SIG-M5 (cell line): ENCODE measurements at places on chromosomes 11 and 22.

GRCh38 chr22:30348809-30349208, 7.9 kb downstream of the SF3A1 start:
- no peak for DNase-seq

GRCh38 chr11:36818410-36818809, 220.4 kb upstream of the RAG2 start:
- DNase-seq: no peak

GRCh38 chr11:86910592-86910991, 44.6 kb downstream of the FZD4 start:
- DNase-seq: no peak

- DNase-seq: no peak
These were observed 188.9 kb upstream of the ZBED5 start for GRCh38 chr11:11046781-11047180.

GRCh38 chr22:39932918-39933649, 27.1 kb upstream of the TMA7B start:
- no peak for DNase-seq

- DNase-seq: no peak
These were observed 18.7 kb upstream of the ARHGAP32 start for GRCh38 chr11:129210831-129211181.

DNA sequence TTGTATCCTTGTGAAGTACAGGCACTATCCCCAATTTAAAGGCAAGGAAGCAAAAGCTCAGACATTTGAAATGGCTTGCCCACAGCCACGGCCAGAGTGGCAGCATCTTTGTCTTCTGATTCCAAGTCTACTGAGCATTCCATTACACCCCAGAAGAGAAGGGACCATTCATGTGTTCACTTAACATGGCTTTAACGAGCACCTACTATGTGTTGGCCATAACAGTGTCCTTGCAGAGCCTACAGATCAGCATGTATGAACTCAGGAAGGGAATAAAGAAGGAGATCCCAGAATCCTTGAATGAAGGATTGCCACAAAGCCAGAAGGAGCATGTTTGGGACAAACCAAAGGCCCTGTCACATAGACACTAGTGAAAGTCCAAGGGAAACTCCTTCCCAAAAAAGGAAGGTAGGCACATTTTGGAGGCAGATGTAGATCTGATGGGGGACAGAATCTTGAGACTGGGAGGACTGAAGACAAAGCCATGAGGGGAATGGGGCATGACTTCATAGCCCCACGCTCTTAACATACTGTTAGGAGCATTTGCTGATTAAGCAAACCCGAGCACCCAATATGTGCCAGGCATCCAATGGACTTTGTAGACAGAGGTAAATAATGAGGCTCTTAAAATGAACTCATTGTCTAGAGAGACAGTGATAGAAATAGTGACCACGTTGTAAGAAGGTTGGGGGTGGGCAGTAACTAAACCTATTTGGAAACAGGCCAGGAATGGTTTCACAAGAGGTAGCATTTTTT, 54.9 kb downstream of the P4HA3 start:
- no peak for DNase-seq

DNA sequence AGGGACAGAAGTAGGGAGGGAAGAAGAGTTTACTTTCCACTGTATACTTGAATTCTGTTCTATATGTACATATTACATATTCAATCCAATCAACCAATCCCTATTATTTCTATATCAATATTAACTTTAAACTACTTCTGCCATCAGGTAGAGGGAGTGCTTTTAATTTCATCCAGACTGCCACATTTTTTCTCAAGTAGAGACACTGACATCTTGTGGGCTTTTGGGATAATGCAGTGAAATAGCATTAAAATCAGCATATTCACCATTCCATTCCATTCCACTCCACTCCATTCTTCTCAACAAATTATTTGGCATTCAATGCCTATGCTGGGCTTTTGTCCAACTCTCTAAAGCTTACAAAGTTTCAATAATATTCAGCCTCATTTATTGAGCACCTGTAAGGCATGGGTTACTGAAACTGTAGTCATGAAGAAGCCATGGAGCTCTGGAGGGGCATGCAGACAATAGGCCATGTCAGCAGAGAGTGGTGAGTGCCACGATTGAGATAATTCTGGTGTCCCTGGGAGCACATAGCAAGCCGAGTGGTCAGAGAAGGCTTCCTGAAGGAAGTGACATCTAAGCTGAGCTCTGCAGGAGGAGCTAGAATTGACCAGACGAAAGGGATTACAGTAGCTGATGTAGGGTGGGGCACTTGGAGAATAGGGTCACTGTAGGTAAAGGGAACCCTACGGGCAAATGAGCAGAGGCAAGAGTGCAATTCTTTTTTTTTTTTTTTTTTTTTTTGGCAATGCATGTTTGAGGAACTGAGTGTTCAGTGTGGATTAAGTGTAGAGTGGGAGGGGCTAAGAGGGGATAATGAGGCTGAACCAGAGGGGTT, 12.8 kb upstream of the CLPB start:
- no peak for DNase-seq

DNA sequence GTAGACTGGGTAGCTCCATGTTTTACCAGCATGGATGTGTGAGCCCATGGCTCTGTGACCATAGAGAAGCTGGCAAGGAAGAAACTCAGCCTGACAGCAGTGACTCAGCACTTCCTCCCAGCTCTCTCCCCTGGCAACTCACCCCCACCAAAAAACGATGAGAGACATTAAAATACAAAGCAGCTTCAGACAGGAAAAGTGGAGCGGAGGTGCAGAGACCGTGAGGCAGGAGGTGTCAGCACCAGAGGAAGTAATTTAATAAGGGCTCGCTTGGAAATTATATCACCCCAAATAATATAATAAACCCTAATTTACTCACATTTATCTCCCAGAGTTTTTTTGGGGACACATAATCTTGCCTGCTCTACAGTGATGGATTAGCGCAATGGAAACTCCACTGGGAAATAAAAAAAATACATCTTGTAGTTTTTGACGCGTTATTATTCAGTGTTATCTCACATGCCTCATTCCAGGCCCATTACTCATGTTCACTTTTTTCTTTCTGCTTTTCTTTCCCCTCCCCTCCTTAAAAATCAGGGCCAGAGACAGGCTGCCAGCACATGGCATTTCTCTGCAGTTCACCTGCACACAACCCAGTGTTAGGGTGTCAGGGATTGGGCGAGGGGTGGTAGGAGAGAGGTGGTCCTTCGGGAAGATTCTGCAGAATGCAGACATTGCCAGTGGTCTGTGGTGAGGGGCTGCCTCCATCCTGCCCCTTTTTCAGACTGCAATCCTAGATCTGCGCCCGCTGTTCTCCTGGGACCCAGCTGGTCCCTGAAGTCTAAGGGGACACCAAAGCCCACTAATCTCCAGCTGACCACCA, 170.8 kb downstream of the BUD13 start:
- no peak for DNase-seq

DNA sequence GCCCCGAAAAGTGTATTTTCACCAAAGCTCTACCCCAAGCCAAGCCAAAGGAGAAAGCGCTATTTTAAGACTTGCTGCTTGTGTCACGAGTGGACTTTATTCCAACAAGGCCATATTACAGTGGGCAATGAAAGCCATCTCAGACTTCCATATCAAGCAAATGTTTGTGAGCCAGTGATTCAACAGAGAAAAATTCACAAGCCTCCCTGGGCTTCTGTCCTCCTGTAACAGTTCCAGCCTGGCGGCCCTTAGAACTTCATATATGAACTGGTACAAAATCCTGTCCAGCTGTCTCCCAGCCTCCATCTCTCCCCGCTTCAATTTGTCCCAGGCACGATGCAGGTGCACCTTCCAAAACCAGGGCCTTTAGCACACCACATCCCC, 11.2 kb downstream of the LARGE1 start:
- no peak for DNase-seq

- DNase-seq: no peak
These were observed 1008.0 kb downstream of the FAM181B start for GRCh38 chr11:81725701-81726100.

- DNase-seq: no peak
These were observed 22.0 kb downstream of the TEF start for GRCh38 chr22:41403532-41404318.

DNA sequence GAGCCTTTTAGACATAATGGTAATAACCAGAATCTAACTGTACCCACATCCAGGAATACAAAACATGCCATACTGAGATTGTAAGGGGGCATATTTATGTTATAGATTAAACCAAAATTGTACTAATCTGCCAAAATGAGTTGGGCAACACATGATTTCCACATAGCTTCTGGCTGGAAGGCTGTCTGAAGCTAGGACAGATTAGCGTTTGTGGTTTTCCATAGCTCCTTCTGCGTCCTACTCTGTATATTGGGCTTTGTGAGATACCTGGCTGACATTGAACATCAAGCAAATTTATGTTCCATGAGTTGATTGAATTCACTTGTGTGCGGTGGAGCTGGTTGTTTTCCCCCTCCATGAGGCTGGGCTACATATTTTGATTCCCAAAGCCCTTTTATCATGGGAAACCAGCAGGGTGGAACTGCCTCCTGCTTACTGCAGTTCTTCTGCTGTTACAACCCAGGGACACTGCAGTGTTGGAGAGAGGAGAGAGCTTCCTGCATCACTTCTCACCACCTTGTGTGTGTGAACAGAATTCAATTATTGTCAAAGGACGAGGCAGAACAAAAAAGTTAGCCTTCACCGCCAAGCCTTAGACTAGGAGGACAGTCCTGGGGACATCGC, 114.9 kb downstream of the C11orf91 start:
- no peak for DNase-seq

DNA sequence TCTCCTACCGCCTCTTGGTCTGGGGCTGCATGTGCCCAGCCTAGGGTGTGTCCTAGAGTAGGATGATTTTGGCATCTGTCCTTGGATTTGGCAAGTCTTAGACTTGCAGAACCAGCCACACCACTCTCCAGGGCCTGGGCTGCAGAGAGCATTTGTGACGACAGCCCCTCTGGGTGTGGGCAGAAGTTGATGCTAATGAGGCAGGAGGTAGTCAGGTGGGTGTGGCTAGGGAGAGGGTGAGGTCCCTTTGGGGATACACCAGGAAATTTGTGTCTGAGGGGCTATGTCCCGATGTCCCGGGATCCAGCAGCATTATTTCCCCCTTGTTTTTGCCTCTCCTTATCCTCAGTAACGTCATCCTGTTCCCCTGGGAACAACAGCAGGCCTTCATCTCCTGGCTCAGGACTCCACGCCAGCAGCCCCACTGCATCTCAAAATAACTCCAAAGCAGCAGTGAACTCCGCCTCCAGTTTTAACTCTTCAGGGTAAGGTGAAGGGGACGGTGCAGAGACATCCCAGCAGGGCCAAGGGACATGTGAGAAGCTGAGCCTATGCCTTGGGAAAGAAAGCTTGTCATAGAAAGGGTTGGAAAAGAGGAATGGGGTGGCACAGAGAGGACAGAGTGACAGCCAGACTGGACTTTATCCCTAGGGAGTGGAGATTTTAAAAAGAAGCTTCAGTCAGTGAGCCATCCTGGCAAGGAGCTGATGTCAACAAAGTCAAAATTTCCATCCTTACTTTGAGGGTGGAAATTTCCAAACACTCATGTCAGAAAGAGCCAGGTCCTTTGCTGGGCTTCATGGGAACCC, 8.0 kb upstream of the TLCD5 start:
- DNase-seq: no peak

- no peak for DNase-seq
These were observed 7.3 kb upstream of the PDE2A start for GRCh38 chr11:72681226-72682153.

GRCh38 chr11:46270684-46271083, 6.8 kb upstream of the CREB3L1 start:
- no peak for DNase-seq

DNA sequence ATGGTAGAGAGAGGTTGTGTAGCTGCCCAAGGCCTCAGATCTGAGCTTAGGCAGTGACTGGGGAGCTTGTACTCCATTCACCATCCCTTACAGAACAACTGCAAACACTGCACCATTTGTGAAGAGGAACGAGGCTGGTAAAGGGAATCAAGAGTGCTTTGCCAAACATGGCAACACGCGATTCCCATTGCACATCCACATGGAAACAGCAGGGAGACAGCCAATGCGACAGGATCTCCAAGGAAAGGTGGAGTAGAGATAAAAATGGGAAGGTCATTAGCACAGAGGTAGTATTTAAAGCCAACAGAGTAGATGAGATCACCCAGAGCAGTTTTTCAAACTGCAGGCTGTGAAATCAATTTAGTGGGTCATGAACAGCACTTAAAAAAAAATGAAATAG, 42.0 kb downstream of the TCF20 start:
- DNase-seq: no peak

DNA sequence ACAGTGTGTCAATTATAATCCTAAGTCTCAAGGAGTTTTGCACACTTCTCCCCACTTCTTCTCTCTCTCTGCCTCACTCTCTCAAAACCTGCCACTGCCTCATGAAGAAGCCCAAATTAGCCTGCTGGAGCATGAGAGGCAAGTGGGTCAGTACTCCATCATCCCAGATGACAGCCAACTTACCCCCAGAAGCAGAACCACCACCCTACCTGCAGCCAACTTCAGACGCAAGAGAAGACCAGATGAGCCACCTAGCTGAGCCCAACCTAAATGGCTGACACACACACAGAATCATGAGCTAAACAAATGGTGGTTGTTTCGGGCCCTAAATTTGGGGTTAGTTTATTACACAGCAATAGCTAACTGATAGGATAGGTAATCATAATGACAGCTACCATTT, 61.2 kb downstream of the CD82 start:
- DNase-seq: no peak

DNA sequence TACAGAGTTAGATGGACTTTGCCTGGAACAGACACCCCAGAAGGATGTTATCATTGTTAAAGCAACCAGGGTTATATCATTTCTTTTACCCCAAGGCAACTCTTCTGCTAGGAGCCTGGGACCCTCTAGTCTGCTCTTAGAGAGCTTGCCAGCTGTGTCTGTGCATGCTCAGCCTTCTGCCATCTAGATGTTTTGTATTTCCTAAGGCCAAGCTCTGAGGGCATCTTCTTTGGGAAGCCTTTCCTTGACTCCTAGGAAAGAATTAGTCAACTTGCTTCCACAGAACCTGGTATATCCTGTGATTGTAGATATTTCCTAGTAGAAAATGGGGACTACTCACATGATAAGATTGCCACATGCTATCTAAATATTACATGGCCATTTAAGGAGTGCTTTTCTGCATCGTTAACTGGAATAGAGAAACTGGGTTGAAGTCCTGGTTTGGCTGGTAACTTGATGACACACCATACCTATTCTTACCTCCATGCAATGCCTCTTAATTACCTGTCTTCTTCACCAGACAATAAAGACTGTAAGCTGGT, 87.6 kb downstream of the STIM1 start:
- no peak for DNase-seq

DNA sequence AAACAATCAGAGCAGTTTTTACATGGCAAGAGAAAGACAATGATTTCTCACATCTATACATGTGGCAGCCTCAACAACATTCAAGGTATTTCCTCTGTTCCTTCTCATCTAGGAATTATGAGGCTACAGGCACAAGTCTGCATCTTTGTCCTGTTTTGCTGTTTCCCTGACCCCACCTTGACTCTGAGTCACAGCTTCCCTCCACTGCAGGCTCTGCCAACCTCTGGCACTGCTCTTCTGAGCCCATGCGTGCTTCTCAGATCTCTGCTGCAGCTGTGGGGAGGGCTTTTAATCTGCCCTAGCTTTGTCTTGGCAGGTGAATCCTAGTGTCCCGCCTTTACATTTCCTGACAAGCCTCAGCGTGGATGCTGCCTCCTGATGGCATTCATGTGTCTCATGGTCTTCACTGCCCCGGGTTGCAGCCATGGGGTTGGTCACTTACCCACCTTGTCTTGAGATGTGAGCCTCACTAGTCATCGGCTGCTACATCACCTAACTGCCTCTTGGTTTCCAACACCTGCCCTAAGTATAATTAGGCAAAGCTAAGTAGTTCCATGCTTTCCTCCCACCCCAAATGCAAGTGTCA, 578.5 kb downstream of the TBC1D22A start:
- no peak for DNase-seq

GRCh38 chr11:8604078-8604723, 10.2 kb upstream of the STK33 start:
- DNase-seq: no peak

GRCh38 chr22:50476868-50477267, 2.0 kb upstream of the SBF1 start:
- DNase-seq: no peak
